ENCODE measurements at places on chromosomes 3 and 15.

DNA sequence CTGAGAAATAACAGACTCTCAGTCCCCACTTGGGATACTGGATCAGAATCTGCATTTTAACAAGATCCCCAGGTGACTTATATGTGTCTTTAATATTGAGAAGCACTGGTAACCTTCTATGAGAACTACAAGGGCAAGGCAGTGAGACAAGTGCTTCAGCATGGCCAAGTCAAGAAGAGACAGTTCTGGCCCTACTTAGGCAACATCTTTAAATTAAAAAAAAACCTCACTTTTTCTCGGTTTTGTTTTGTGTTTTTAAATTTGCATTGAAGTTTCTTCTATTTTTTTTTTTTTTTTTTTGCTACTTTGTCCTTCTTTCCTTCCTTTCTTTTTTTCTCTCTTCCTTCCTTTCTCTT is 42.5 kb upstream of the SPTSSB start:
- DNase-seq = no peak

DNA sequence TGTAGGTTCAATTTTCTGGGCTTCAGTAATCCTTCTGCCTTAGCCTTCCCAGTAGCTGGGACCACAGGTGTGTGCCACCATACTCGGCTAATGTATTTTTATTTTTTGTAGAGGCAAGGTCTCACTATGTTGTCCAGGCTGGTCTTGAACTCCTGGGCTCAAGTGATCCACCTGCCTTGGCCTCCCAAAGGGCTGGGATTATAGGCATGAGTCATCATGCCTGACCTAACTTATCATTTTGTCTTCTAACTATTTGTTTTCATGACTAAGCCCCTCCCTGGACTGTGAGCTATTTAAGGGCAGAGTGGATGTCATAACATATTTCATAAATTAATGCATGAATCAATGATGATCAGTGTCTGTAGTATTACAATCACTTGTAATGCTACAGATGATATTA is 56.1 kb upstream of the PIAS1 start:
- DNase-seq = peak; percentile 23

DNA sequence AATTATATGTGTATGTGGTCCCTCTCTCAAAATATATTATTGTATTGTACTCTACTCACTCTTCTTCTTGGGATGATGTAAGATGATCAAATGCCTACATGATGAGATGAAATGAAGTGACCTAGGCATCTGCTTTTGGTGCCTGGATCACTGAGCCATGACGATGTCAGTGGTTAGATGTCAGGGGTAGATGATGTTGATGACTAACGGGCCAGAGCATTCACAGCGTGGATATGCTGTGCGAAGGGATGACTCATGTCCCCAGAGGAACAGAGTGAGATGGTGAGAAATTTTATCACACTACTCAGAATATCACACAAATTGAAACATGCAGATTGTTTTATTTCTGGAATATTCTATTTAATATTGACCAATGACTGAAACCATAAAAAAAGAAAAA is 233.9 kb upstream of the CADM2 start:
- DNase-seq = peak; percentile 86

DNA sequence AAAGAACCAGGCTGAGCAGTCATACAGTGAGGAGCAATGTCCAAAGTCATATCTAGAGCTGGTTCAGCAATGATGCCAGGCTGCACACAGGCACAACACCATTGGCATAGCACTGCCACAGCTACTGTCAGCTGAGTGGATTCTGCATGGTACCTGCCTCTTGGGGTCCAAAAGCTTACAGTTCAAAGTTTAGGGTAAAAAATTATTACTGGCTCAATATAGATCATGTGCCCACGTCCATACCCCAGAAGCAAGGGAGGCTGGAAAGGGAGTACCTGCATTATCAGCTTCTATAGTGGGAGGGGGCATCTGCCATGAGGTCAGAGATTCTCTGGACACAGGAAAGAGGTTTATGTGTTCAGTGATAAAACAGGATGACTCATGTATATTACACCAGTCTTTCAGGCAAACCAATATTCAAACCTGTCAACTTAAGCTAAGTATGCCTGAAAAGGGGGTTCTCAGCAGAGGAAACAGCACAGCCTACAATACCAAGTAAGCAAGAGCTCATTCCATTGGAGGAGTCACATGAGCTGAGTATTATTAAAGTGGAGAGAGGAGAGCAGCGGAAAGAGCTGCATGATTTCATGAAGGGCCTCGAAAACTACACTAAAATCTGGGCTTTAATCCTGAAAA is 99.0 kb downstream of the ANO10 start:
- DNase-seq = peak; percentile 27

GRCh38 chr3:74808506-74809275 is 194.2 kb upstream of the CNTN3 start:
- no peak for DNase-seq

DNA sequence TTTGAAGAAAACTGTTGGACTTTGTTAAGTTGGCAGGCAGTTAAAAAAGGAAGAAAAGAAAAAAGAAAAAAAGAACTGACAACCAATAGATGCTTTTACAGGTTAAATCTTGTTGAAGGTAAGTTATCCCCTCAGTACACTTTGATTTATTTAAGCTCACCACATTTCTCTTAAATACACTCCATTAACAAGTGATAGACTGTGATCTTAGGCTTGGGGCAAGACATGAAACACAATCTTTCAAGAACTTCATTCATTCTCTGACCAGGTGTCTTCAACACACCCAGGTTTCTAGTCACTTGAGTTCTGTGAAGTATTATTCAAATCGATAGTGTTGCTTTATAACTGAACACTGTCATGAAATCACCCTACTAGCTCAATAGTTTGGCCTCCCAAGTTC is 751.9 kb downstream of the ROBO1 start:
- no peak for DNase-seq

DNA sequence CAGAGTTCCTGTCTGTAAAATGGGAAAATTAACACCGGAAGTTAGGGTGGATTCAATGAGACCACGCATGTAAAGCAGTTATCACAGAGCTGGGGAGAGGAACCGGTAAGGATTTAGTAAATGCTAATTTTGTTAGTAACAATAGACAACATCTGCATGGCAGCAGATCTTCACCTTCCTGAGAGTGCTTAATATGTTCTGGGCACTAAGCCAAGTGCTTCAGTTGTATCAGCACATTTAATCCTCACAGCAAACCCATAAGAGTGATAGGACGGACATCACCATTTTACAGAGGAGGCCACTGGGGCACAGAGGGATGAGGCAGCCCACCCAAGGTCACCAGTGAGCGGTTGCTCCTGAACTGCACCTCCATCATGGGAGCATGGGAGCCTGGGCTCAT is 189.4 kb downstream of the WNT5A start:
- no peak for DNase-seq

GRCh38 chr3:157111518-157111917 is 48.4 kb downstream of the CCNL1 start:
- no peak for DNase-seq

GRCh38 chr15:62454567-62455172 is 289.6 kb upstream of the C2CD4B start:
- peak; percentile 61 for DNase-seq

GRCh38 chr3:15637131-15637951 is 35.8 kb downstream of the BTD start:
- peak; percentile 32 for DNase-seq

DNA sequence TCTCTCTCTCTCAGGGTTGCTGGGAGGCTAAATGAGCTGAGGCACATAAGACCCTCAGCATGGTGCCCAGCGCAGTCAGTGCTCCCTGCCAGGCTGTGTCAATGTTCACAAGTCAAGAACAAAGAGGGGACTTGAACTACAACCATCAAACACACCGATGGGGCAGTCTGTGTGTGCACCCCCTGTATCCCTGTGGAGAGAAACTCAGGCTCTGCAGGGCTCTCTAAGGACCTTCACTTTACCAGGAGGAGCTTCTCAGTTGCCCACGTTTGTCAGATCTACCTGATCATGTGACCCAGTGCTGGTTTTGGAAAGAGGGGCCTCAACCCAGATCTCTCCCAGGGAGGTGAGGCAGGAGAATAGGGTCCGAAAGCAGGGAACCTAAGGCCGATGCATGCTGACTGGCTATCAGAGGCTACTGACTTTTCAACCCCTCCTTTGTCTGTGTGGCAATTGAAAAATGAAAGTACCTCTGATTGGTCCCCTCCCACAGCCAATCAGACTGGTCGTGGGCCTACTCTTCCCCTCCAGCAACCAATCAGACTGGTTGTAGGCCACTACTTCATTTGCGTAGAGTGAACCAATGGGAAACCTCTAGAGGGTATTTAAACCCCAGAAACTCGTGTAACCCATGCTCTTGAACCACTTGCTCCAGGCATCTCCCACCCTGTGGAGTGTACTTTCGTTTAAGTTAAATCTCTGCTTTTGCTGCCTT is 34.0 kb downstream of the RHCG start:
- DNase-seq = peak; percentile 35
